ENCODE measurements at places on chromosomes 12 and 14.

- DNase-seq: no peak
These were observed 28.2 kb upstream of the KCNA1 start for GRCh38 chr12:4881266-4882064.

- no peak for DNase-seq
These were observed 664 bp downstream of the LRFN5 start for GRCh38 chr14:41607304-41607775.

DNA sequence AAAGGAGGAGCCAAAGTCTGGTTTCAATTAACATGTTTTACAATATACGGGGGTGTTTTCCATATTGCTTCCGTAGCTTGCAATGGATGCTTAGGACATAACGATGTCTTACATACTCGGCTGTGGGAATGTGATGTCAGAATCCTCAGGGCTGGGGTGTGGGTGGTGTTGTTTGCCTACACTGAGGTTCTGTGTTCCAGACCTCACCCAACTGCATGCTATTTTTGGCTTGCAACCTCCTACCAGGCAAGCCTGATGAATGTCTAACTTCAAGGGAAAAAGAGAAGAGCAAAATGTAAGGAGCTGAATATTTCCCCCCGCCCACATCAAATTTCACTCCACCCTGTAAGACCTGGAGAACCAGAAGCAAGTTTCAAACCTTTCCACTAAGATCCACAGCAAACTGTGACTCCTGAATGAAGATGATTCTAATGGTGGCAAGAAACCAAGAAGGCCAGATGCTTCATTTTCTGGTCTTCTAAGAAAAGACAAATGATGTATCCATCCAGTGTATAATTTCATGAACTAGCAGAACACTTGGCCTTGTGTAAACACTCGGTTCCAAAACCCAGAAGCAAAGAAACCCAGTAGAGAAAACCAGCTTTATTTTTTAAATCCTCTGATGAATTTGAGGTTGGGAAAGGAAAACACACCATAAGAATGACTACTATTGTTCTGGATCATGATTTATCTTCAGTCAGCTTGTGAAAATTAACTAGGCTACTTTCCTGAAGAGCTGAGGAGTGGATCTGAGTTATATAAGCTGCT lies 227.9 kb downstream of the DACT1 start:
- DNase-seq: no peak

GRCh38 chr12:79932357-79932756 lies 2.5 kb downstream of the PPP1R12A start:
- no peak for DNase-seq

DNA sequence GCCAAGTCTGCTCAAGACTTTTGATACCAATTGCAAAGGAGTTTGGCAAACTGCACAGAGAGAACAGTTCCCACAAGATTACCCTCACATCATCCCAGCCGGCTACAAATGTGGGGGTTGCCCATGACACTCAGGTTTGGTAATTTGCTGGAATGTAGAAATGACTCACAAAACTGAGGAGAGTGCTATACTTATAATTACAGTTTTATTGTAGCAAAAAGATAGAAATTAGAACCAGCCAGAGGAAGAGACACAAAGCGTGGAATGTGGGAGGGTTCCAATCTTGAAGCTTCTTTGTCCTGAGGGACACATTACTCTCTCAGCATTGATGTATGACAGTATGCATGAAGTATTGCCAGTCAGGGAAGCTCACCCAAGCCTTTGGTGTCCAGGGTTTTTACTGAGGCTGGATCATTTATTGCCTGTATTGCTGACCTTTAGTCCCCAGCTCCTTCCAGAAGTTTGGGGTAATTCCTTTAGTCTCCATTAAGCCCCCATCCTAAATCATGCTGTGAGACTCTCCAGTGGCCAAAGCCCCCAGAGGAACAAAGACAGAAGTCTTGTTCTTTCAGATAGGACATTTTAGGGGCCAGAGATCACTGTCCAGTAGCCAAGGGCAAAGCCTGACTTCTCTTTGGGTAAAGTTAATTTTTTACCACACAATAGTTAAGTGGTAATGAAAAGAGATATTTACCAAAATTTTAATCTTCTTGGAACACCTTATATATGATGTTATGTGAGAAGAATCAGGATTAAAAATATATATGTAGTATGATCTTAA lies 9.9 kb downstream of the TBK1 start:
- peak; percentile 84 for DNase-seq

DNA sequence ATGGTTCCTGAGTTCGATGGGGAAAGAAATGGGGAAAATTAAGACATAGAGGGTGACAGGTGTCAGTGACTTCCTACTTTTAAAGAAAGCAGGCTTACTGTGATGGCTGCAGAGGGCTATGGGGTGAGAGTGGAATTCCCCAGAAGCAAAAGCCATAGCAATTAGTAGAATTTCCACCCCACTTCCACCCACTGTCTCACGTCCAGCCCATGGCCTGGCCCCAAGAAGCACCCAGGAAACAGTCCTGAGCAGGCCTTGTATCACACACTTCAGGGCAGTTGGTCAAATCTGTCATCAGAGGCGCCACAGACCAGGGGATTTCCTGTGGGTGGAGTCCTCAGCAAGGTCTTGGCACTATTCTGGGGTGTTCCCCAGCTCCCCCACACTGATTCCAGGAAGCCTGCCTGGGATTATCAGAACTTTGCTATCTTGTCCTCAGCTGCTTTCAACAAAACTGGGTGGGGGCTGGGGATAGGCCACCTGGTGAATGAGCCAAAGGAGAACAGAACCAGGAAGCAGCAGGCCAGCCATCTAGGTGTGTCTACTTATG lies 120.1 kb upstream of the CCND2 start:
- no peak for DNase-seq

GRCh38 chr12:104668274-104668718 lies 211.5 kb downstream of the CHST11 start:
- no peak for DNase-seq

DNA sequence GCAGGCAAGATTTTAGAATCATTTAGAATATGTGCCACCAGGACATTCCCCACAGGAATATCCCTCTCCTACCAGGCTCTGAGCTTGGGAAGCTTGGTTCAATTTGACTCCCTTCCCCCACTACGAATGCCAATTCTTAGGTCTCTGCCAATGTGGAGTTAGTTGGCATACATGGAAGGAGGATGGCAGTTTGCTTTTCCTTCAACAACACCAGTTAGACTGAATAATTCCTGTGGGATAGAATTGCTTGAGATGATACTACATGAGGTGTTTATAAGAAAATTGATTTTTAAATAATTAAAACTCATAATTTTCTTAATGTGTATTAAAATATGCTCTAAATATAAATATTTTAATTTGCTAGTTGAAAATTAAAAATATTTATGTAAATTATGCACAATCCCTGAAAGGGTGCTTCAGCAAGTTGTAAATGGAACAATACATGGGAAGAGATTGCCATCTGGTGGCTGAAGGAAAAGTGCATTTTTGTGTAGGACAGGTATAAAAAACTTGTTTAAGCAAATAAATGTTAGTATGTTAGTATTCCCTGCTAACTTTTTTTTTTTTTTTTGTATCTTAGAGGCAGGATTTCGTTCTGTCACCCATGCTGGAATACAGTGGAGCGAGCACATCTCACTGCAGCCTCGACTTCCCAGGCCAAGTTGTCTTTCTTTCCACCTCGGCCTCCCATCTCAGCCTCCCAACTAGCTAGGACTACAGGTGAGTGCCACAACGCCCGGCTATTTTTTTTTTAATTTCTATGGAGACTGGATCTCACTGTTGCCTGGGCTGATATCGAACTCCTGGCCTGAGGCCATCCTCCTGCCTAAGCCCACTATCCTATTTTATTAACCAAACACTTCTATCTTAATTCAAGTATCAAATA lies 25.8 kb upstream of the STRAP start:
- DNase-seq: peak; percentile 68

- peak; percentile 33 for DNase-seq
These were observed 21.2 kb downstream of the MAX start for GRCh38 chr14:65080960-65081747.

GRCh38 chr14:90846511-90846910 lies 30.3 kb upstream of the TTC7B start:
- DNase-seq: peak; percentile 52

- peak; percentile 71 for DNase-seq
These were observed 56.8 kb downstream of the CDK17 start for GRCh38 chr12:96343347-96343954.
